CD4-positive, alpha-beta T cell treated with Interleukin-4 for 4 hours (primary cell): ENCODE measurements at places on chromosomes 4 and X.

DNA sequence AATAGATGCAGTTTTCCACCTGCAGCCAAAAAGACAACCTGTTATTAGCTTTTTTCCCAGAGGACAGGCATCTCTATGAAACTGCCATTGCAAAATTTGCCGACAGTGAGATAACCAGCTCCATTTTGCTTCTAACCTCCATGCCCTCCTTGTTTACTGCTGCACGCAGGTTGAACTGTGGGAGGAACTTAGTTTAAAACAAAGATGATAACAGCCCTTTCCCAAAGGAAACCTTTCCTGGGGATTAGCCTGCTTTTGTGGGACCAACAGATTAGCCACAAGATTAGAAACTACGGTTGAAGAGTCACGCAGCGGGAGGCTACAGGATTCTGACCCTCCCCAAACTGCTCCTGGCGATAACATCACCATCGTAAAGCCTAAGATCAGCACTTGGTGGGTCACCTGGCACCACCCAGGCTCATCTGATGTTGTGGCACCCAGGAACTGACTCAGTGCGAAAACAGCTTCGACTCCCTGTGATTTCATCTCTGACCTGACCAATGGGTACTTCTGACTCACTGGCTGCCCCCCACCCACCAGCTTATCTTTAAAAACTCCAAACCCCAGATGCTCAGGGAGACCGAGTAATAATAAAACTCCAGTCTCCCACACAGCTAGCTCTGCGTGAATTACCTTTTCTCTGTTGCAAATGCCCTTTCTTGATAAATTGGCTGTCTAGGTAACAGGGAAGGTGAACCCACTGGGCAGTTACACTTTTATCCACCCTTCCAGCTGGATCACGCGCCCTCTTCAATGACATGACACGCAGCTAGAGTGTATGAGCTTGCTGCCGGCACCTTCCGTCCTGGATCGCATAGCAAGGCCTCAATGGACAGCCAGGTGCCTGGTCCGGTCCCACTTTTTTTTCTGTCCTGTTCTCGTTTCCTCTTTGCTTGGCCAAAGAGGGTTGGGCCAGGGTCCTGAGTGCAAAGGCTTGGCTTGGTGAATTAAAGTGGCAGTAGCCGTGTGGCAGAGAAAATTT is 27.2 kb downstream of the NOP14 start:
- peak; percentile 92 for DNase-seq

- DNase-seq, result no peak
Measured at GRCh38 chrX:54473993-54474859, 21.8 kb downstream of the FGD1 start.

- peak; percentile 22 for DNase-seq
Measured at GRCh38 chr4:154332681-154333421, 158.7 kb downstream of the DCHS2 start.

DNA sequence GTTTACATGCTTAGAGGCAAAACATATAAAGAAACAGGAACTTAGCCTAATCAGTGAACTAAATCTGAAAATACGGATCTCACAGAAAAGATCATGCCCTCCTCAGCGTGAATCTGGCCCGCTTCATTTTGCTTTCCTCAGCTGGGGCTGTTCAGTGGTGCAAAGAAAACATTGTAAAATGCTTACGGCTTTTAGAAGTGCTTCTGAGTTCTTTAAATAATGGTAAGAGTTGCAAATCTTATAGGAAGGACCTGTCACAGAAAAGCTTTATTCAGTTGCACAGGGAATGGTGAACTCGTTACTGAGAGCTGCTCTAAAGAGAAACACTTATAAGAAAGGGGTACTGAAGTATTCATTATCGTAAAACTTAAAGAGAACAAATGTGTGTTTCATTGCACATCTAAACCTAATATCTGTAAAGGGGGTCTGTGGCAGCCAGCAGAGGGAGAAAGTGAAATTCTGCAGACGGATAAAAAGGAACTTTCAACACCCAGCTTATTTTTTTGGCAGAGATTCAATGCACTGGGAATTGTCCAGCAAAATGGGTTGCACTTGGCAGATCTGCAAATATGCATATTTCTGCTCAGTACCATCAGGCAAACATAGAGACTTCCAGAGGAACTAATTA is 139.2 kb upstream of the ANK2 start:
- no peak for DNase-seq

- DNase-seq, result no peak
Measured at GRCh38 chr4:8112036-8112576, 46.5 kb downstream of the ABLIM2 start.

DNA sequence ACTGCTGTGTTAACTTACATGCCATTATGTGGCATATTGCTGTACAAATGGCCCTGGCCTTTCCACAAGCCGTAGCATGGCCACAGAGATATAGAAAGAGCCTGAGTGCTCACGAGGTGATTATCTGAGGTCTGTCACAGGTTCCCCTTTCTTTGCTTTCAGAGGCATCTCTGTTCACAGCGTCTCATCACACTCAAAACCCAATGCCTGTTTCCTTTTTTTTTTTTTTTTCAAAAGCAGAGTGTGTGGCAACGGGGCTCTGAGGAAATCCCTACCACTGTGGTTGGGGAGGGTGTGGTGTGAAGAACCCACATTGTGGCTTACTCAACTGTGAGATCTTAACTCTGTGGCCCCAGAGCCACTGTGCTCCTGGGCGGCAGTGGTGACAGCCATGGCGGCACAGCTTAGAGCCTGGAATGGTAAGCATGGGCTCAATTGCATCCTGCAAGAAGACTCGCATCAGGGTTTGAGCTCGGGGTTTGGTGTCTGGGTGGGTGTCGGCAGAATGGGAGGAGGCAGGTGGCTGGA is 30.8 kb downstream of the RTL5 start:
- peak; percentile 90 for DNase-seq

DNA sequence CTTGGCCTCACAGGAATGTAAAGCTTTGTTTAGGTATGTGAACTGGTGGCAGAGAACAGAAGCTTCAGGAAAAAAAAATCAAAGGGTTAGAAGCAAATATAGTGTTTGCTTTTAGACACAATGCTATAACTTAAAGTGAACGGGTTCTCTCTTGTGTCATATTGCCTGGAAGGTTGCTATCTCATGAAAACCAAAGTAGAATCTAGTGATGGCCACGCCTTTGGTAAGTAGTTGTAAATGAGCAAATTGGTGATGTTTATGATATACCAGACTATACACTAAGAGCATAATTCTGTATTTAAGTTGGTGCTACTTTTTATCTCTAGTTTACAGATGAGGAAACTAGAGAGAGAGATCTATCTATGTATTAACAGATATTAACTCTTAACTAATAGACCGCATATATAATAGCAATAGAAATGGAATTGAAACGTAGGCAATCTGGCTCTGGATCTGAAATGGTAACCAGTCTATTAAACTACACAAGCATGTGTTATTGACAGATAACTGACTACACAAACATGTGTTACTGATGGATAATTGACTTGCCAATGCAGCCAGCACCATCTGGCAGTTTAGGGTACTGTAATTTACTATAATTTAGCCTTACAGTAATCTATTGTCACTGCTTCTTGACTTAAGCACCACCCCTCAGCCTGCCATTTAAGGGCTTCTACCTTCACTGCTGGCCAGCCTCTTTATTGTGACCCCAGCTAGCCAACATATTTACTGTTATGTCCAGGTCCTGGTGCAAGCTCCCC is 40.8 kb downstream of the HCCS start:
- DNase-seq, result no peak

DNA sequence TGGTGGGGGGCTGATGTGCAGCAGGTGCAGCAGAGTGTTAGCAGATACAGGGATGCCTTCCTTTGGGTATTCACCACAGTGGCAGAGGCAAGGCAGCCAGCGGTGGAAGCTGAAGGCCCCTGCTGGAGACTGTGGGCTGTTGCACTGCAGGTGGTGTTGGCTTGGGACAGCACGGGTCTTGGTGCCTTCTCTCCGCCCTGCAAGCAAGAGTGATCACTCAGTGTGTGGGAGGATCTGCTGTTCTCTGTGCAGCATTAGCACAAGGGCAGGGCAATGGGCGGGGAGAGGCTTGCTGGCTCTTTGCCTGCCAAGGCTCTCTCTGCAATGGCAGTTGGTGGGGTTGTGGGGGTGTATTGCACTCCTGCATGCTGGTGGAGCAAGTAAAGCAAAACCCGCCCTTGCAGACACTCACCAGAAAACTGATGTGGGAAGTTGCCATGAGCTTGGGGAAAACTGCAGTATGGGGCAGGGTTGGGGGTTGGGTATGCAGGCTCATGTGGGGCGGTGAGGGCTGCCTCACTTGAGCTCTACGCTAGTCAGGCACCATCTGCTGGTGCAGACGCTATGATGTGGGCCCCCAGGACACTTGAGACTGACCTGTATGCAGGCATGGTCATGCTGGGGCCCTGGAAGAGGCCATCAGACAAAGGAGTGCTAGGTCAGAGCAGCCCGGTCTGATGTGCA is 820.8 kb upstream of the GRIA3 start:
- DNase-seq, result no peak

GRCh38 chrX:50629774-50630173 is 159.1 kb upstream of the DGKK start:
- DNase-seq, result no peak

GRCh38 chr4:139786494-139787354 is 121.1 kb downstream of the MGST2 start:
- no peak for DNase-seq

- DNase-seq, result peak; percentile 5
Measured at GRCh38 chr4:169311643-169312365, 41.0 kb upstream of the SH3RF1 start.

GRCh38 chr4:99088481-99089365 is at the start of gene ADH5:
TSS of gene ADH5 (minus strand) at chr4:99088788. CDS start at chr4:99088700, 88 bp downstream.
- DNase-seq, result peak; percentile 86

DNA sequence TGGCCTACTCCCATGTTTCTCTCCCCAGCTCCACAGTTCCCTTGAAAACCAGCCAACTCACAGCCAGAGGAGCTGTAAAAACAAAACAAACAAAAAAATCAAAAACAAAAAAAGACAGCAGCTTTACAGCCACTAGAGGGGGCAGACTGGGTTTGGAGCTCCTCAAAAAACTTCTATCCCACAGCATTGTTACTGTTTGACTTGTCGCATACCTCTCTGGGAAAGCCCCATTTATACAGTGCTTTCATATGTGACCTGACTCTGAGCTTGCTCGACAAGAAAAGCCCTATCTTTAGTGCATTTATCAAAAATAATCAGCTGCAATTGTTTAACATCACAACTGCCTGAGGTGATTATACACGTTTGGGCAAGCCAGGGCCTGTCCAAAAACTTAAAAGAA is 21.6 kb downstream of the TSPAN6 start:
- DNase-seq, result no peak

DNA sequence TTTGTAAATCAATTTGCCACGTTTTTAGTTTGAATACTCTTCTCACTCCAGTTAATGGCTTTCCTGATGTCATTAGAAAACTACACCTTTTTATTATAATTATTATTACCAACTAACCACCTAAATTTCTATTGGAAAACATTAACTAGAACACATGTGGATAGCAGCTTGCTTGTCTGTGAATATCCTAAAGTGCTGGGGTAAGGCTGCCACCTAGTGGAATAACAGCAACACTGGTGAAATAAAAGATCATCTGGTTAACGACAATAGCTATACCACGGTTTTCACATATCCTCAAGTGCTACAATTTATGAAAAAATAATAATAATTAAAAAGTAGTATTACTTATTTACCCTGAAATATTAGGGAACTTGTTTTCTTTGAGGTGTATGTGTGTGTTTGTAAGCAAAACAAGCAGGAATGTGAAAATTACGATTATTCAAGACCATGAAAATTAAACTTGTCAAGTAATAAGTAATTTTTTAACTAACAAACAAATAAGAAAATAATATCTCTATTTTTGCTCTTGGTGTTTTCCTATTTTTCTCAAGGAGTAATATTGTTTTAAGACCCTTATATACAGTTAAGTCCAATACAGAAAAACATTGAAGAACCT is 130.1 kb upstream of the TECRL start:
- no peak for DNase-seq

- no peak for DNase-seq
Measured at GRCh38 chrX:5057786-5058185, 1170.9 kb downstream of the NLGN4X start.

- no peak for DNase-seq
Measured at GRCh38 chr4:56405016-56405415, 17.7 kb upstream of the AASDH start.

DNA sequence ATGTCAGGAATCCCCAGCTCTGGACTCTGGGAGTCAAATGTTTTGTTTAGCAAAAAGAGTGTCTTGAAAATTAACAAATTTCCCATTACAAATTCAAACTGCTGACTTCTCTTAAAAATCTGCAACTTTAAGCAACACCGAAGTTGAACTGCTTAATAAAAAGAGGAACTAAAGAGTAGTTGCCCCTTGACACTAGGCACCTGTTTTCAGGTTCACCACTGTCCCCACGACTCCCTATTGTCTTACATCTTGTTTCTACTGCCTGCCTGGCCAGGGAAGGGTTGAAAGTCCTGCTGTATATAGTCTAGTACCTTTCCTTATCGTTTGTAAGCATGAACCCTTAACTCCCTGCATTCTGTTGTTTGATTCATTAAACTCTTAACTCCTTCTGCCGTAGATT is 173.9 kb downstream of the SCFD2 start:
- DNase-seq, result no peak

DNA sequence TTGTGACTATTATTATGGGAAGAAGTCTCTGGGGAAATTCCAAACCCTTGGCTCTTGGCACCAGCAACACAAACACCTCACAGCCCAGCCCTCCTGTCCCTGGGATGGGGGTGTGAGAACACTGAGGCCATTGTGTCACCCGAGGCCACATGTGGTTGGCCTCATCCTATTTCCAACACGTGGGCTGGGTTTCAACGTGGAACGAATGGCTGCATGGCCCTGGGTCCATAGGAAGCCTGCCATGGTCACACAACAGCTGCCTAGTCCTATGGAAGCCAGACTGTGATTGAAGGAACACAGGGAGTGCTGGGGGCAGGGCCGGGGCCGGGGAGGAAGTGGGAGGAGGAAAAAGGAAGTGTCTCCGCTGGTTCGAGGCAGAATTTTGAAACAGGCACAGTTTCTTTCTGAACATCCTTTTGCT is 10.0 kb downstream of the CLCN4 start:
- DNase-seq, result no peak

- DNase-seq, result no peak
Measured at GRCh38 chr4:110224812-110225211, 26.4 kb upstream of the ELOVL6 start.

GRCh38 chr4:74996996-74997395 is 64.1 kb downstream of the PARM1 start:
- no peak for DNase-seq

- DNase-seq, result no peak
Measured at GRCh38 chr4:94673961-94674360, 83.8 kb upstream of the BMPR1B start.

- no peak for DNase-seq
Measured at GRCh38 chr4:152825336-152825735, 45.6 kb downstream of the ARFIP1 start.

- no peak for DNase-seq
Measured at GRCh38 chrX:126165721-126166461, at the start of gene DCAF12L2. TSS of gene DCAF12L2 (minus strand) at chrX:126166289. CDS start at chrX:126165924, 365 bp downstream.
